ENCODE measurements at places on chromosomes 12 and 14.

GRCh38 chr12:57058454-57058853, 8.5 kb upstream of the MYO1A start:
- no peak for DNase-seq
- no peaks in the 10 kb centered on the region for H3K36me3 ChIP-seq
- H3K4me3 ChIP-seq: no peak overlapping the region
- H3K27me3 ChIP-seq: no peaks in the 10 kb centered on the region
- no peak overlapping the region for H3K27ac ChIP-seq

DNA sequence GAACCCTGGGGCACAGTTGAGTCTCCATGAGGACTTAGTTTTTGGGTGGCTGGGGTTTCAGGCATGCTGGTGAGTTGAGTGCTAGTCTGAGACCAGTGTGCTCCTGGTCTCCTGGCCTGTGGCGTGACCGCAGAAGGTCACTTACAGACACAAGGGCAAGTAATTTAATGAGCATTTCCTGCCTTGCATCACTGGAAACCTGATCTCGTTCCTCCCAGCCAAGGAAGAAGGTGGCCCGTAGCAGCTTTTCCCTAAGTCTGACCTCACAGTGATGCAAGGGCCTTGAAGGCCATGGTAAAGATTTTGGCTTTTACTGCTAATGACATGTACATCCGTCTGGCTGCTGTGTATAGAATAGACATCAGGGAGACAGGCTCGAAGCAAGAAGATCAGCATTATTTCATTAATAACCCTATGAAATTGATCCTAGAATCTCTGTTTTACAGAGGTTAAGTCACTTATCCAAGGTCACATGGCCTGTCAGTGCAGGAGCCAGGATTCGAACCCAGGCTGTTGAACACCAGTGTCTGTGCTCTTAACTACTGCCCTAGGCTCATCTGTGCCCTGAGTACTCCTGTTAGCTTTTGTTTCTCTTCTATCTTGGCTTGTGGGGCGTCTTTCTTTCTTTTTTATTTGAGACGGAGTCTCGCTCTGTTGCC, 4.6 kb downstream of the TMEM120B start:
- no peaks in the 10 kb centered on the region for H3K36me3 ChIP-seq
- H3K4me3 ChIP-seq: no peak overlapping the region
- H3K4me1 ChIP-seq: peaks cover 5% of the 10 kb centered on the region
- peak overlapping the region; percentile 37 for H3K27ac ChIP-seq

DNA sequence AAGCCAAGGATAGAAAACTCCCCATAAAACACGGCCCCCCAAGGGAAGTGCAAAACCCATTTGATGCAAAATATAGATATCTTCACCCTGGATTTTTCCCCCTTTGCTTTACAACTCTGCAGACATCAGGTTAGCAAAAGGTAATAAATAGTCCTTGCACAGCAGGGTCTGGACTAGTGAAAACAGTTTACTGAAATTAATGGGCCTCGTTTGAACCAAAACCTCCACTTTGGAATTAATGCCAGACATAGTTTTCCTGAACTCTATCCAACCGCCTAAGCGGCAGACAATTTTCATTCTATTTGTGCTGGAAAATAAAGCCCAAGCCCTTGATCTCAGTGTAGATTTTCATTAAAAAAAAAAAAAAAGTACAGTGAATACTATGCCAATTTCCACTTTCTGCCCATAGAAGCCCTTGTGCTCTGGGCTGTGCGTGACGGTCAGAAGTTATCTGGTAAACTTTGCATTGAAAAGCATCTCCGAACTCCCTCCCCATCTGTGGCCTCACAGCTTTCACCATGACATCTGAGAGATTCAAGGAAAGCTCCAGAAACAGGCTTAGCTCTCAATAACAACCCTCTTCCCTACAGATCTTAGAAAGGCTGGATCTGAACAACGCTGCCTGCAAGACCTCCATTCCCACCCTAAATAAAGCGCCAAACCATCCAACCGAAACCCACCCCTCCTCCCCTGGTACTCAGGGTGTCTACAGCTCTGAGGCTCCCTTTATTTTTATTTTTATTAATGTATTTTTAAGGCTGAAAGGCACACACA, 11.0 kb upstream of the IRF2BPL start:
- H3K27me3 ChIP-seq: no peaks in the 10 kb centered on the region
- peaks cover 44% of the 10 kb centered on the region for H3K4me1 ChIP-seq
- peak overlapping the region; percentile 10 for H3K4me3 ChIP-seq
- H3K36me3 ChIP-seq: no peaks in the 10 kb centered on the region

DNA sequence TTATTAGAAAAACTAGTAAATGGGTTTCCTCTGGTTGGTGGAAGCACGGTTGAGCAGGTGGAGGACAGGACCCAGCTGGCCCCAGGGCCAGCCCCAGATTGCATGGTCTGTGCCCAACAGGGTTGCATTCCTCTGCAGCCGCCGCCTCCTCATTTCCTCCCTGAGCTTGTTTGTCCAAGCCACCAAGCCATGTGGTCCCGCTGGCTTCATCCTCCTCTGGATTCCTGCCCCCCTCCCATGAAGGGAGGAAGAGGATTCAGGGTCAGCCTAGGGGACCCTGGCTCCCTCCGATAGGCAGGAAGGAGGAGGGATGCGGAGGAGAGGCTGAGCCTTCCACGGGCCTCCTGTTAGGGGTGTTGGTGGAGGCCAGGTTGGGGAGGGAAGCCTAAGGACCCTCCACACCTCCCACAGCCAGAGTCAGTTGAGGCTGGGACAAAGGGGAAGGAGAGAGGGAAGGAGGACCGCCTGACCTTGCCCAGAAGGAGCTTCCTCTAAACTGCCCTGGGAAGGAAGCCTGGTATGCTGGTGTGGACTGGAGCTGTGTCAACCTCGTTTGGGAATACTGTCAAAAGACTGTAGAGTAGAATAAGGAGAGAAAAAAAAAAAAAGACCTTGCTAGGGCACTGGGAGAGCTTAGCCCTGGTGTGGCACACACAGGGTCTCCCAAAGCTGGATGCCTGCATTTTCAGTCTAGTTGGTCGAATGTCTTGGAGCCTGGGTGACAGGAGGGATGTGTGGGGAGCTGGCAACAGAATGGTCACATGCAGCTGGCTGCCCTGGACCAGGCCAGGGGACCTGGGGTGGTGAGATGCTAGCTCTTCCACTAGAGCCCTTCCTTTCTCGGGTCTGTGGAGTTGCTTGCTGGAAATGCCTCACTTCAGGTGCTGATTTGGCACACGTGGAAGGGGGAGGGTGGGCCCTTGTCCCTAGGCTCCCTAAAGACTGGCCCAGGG, 42.4 kb downstream of the PLEKHG3 start:
- H3K4me1 ChIP-seq: peaks cover 8% of the 10 kb centered on the region
- DNase-seq: no peak
- no peak overlapping the region for H3K4me3 ChIP-seq
- H3K27me3 ChIP-seq: no peaks in the 10 kb centered on the region

DNA sequence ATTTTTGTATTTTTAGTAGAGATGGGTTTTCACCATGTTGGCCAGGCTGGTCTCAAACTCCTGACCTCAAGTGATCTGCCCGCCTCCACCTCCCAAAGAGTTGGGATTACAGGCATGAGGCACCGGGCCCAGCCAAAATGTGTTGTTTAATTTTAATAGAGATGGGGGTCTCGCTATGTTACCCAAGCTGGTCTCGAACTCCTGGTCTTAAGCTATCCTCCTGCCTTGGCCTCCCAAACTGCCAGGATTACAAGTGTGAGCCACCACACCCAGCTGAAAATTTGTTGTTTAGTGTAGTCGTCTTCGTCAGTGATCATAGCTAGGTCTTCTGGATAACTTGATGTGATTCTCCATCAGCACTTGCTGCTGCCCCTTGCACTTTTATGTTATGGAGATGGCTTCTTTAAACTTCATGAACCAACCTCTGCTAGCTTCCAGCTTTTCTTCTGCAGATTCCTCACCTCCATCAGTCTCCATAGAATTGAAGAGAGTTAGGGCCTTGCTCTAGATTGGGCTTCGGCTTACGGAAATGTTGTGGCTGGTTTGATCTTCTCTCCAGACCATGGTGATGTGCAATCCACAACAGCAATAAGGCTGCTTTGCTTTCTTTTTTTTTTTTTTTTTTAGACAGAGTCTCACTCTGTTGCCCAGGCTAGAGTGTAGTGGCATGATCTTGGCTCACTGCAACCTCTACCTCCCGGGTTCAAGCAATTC, 13.0 kb downstream of the ISCU start:
- no peak overlapping the region for H3K4me3 ChIP-seq
- no peaks in the 10 kb centered on the region for H3K27me3 ChIP-seq
- H3K36me3 ChIP-seq: no peaks in the 10 kb centered on the region
- DNase-seq: no peak
- H3K27ac ChIP-seq: no peak overlapping the region
- H3K4me1 ChIP-seq: no peaks in the 10 kb centered on the region

DNA sequence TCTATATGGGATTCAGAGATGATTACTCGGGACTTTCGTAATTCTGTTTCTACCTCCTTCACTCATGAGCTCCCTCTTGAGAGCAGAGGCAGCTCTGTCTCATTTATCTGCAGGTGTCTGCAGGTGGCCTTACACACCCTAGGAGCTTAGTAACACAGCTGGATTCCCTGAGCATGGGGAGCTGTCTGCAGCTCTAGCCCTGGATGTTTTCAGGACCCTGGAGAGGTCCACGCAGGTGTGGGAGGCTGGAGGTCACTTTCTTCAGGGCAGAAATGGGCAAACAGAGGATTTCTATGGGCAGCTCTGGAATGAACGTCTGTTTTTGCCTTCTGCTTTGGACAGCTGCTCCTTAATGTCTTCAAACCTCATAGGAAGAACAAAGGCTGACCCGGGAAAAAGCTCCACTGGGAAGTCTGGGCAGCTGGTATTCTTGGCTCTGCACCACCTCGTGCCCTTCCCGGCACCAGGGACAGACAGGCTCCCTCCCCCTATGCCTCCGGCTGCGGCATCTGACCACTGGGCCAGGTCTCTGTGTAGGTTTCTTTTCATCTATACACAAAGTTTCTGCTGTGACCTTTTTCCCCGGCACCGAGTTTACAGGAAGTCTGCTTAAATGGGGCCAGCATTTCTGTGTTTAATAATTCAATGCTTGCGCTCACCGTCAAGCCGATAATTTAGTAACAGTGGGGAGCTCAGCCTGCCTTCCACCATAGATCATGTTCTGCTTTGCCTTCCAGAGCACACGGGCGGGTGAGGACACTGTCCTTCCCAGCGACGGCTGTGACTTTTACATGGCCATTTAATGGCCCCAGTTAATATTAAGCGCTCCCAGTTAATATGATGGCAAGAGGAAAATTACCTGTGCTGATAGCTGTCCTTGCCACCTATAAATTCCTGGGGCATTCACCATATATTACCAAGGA, 320.2 kb upstream of the SFSWAP start:
- H3K4me3 ChIP-seq: no peak overlapping the region
- no peak overlapping the region for H3K27ac ChIP-seq
- H3K36me3 ChIP-seq: no peaks in the 10 kb centered on the region

- H3K27ac ChIP-seq: no peak overlapping the region
- H3K27me3 ChIP-seq: no peaks in the 10 kb centered on the region
- no peak overlapping the region for H3K4me3 ChIP-seq
- DNase-seq: no peak
- H3K4me1 ChIP-seq: no peaks in the 10 kb centered on the region
Measured at GRCh38 chr14:62138593-62138992, 376.4 kb downstream of the SNAPC1 start.

DNA sequence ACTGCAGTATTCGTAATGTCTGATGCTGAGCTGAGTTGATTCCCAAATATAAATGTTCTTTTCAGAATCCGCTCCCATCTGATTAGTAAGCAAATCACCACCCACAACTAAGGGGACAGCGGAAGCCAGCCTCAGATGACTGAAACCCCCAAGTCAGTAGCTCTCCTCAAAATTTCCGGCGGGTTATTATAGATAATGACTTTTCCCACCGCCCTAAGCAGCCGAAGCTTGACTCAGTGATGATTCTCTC, 469 bp upstream of the LRFN5 start:
- no peak for DNase-seq
- no peaks in the 10 kb centered on the region for H3K27me3 ChIP-seq
- no peaks in the 10 kb centered on the region for H3K36me3 ChIP-seq
- H3K27ac ChIP-seq: peak overlapping the region; percentile 67
- peak overlapping the region; percentile 42 for H3K4me3 ChIP-seq

- H3K4me1 ChIP-seq: no peaks in the 10 kb centered on the region
- no peak overlapping the region for H3K4me3 ChIP-seq
- H3K27me3 ChIP-seq: no peaks in the 10 kb centered on the region
- H3K27ac ChIP-seq: no peak overlapping the region
- no peaks in the 10 kb centered on the region for H3K36me3 ChIP-seq
Measured at GRCh38 chr12:13022851-13023271, 21.3 kb upstream of the FAM234B start.

GRCh38 chr12:111276146-111276545, 92.7 kb downstream of the PHETA1 start:
- DNase-seq: no peak
- H3K4me3 ChIP-seq: no peak overlapping the region
- H3K27me3 ChIP-seq: no peaks in the 10 kb centered on the region
- H3K4me1 ChIP-seq: no peaks in the 10 kb centered on the region

GRCh38 chr14:101824339-101824727, 62.8 kb downstream of the PPP2R5C start:
- H3K4me3 ChIP-seq: no peak overlapping the region
- peak overlapping the region; percentile 76 for H3K27ac ChIP-seq
- DNase-seq: no peak
- H3K4me1 ChIP-seq: no peaks in the 10 kb centered on the region
- no peaks in the 10 kb centered on the region for H3K36me3 ChIP-seq

DNA sequence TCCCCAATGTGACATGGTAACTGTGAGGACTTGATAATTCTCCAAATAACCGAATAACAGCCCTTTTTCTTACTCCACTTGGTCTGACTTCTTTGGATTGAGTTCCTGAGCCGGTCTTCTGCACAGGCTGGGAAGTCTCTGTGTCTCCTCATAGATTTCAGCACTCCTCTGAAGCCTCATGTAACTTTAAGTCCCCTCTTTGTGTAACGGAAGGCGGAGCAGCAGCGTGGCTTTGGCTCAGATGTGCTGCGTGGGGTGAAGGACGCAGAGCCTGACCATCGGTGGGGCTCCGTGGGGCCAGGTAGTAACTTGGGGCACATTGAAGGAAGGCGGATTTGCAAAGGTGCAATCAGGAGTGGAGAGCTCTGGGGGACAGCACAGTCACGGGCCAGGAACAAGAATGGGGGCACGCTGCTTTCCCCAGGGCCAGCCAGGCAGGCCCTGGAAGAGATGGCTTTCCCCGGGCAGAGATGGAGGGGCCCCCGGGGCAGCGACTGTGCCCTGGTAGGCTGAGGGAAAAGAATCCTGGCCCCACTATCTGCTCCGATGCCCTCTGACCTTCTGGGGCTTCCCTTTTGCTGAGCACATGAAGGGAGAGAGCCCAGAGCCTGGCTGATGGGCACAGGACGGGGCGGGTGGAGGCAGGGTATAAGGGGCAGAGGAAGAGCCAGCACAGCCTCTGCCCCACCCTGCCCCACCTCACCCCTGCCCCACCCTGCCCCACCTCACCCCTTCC, 56.9 kb downstream of the ADGRD1 start:
- DNase-seq: no peak
- H3K4me3 ChIP-seq: no peak overlapping the region
- peaks cover 3% of the 10 kb centered on the region for H3K4me1 ChIP-seq
- no peaks in the 10 kb centered on the region for H3K27me3 ChIP-seq

Data from uterus (tissue), 4 donors.